ENCODE measurements at places on chromosomes 12 and 14. TPM values are rescaled to one million over a fixed set of nuclear protein-coding genes. Genes with fewer than 3 reads are reported as not detected.

GRCh38 chr12:106739815-106740530 is 34.5 kb upstream of the RIC8B start:
- no peak for DNase-seq

The TRIM9 gene
- total RNA-seq = 3.0 TPM

DNA sequence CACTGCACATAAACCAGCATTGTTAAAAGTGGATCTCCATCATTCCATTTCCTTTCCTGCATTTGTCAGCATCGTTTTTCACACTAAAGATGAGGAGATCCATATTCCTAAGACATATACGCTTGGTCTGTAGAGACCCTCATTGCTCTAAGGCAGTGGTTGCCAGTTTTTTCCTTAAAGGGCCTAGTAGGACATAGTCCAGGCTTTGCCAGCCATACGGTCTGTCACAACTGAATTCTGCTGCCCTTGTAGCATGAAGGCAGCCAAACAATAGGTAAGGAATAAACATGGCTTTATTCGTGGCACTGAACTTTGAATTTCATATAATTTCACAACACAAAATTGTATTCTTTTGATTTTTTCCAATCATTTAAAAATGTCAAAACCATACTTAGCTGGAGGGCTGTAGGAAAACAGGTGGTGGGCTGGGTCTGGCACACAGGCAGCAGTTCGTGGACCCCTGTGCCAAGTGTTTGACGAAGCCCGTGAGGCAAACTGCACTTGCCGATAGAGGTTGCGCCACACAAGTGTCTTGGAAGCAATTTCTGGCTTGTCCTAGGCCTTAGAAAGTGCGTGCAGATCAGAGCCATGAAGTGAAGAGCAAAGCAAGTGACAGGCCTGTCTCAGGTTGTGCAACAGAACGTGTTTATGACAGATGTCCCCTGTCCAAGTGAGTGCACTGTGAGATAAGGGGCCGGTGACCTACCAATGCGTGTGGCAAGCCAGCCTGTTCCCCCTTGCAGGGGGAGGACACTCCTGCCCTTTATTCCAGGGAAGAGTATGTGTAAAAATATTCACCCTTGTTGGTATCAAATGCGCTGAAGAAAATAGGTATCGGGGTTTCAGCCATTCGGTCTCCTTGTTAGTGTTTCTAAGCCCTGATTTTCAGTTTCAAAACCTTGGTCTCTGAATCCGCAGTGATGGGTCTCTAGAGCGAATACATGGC is 916 bp upstream of the CHPT1 start:
- peak; percentile 77 for DNase-seq

DNA sequence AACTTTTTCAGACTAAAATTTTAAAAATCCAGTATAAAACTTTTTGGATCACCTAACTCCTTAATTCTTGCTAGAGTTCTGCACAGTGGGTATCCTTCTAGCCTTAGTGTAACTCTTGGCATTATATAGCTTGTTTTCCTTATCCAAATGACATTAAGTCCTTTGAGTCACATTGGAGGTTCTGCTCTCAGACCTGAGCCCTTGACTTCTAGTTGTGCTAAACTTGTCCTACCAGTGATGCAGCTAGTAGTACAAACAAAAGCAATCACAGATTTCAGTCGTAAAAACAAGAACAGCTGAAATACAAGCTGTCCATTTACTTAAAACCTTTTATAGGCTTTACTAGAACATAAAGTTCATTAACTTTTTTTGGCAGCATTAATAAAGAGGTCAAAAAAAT is 10.5 kb downstream of the ZBTB1 start:
- DNase-seq = no peak

The ASCL1 gene
- total RNA-seq = not detected

The ITGA7 gene
- total RNA-seq = 93.2 TPM

GRCh38 chr14:57845802-57846531 is 19.9 kb downstream of the SLC35F4 start:
- DNase-seq = no peak

The TC2N gene
- total RNA-seq = 37.0 TPM
